ENCODE measurements at places on chromosomes 6 and 20.

DNA sequence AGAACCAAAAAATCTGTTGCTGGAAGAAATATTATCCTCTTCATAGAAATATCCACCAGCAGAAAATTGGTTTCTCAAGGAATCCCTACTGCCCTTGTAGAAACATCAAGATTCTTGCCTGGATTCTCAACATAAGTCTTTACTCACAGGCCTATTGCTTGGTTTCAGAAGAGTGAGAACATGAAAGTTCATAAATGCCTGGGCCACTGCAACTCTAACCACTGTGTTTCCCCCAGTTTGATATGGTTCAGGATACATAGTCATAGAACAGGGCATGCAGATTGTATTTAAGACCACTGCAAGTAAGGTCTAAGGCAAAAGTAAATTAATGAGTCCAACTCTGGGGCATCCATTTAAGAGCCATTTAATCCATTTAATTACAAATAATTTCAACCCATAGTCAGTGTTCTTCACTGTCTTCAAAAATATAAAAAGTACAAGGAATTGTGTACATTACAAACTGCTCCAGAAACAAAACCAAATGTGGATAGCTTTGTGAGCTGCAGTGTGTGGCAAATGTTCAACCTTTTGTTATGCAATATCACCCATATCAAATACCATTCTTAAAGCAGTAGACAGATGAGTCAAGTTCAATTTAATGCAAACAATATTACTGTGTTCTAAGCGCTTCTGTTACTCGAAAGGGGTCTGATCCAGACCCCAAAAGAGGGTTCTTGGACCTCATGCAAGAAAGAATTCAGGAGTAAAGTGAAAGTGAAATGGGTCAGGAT, 83.3 kb downstream of the OPRM1 start:
- no peak for DNase-seq

- DNase-seq, result no peak
These were observed 86.7 kb downstream of the TASP1 start for GRCh38 chr20:13552061-13552460.

GRCh38 chr6:167161851-167162467, 4.2 kb upstream of the GPR31 start:
- DNase-seq, result no peak

DNA sequence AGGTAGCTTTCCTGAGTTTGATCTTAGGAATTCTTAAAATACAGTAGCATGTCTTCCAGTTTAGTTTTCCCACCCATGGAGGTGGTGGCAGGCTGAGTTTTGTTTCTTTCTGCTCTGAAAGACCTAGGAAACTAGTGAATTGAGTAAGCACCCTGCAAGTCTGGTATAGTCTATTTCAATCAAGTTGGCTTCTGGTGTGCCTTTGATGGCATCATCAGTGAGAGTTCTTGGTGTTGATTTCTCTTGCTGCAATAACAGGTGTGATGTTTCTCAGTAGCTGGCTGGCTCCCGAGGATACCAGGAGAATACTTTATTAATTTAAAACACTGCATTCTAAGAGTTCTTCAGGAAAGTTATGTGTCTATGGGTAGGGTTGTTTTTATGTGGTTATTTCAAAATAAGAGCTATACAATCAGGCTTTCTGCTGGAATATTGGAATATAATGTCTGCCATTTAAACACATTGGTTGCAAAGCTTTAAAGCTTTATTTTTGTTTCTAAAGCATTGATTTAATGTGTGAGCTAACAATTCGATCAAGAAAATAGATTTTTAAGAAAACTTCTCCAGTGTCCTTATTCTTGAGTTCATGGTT, 19.0 kb downstream of the VAPB start:
- no peak for DNase-seq

DNA sequence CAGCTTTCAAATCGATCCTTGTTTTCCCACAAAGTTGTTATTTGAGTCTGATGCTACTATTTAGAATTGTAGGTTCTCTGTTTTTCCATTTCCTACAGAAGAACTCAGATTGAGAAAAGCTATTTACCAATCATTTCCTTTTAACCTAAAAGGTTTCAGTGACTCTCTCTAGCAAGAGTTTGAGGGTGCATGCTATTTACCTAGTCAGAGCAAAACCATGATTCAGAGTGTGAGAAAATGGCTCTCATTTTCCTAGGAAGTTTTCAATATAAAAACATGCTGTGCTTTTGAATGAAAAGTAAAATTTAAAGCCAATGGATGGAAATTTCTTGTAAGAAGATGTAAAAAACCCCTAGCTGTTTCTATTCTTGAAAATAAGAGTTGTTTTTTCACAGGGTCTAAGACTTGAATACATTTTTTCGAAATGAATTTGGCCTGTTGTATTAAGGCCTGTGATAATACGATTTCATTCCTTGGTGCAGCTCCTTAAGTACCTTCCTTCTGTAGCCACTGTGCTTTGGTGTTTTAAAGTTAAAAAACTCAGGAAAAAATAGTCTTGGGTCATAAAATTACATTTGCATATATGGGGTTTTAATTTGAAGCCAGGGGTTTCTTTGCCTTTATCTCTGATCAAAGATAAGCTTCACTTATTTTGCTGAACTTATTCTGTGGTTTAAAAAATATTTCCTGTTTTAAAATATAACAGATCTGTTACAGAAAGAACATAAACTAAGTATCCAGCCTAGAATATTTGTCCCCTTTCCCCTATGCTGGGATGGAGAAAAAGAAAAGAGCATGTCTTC, 18.0 kb upstream of the RSPH3 start:
- no peak for DNase-seq

DNA sequence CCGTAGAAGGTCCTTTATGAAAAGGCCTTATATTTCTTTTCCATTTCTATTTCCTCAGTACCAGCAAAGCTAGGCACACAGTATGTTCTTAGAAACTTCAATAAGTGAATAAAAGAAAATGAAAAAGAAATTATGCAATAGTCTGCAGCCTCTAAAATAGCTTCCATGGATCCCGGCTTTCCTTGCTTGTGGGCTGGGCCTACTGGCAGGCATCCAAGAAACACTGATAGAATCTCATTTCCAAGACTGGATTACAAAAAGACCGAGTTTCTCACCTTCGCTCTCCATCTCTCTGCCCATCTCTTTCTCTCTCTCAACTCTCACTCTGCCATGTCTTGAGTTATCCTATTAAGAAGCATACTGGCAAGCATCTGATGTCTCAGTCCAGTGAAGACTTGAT, 187.5 kb upstream of the FKBP1C start:
- DNase-seq, result no peak

- DNase-seq, result no peak
These were observed 397.4 kb downstream of the C6orf118 start for GRCh38 chr6:164911873-164912580.

DNA sequence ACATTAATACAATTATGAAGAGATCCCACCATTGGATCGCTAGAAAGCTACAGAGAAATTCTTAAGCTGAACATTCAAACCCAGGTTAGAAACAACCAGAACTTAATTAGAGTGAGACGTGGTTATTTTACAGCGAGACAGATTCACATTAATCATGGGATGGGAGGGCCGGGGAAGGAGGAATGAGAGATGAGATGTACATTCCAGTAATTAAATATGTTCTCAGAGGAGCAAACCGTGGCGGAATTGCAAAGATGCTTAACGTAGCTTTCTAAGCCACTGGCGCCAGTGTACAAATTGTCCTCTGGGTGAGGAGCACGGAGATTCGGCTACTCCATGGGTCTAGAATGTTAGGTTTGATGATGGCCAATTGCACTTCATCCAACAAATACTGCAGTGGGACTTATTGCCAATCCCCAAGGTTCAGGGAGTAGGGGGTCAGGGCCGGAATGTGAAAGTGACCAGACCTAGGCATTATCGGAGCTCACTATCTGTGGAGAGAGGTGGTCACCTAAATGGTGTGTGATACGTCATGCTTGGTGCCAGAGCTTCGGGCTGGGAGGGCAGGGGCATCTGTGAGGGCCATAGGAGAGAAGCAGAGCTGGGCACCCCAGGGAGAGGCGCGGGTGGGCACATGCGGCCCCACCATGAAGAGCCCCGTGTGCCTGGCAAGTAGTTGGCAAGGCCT, 114.7 kb downstream of the EDN3 start:
- DNase-seq, result no peak

- DNase-seq, result no peak
These were observed 36.0 kb upstream of the SCRT2 start for GRCh38 chr20:711576-711975.

- DNase-seq, result no peak
These were observed 54.6 kb downstream of the PHF3 start for GRCh38 chr6:63690221-63690620.

GRCh38 chr6:159110013-159110412, 59.2 kb upstream of the FNDC1 start:
- peak; percentile 43 for DNase-seq

DNA sequence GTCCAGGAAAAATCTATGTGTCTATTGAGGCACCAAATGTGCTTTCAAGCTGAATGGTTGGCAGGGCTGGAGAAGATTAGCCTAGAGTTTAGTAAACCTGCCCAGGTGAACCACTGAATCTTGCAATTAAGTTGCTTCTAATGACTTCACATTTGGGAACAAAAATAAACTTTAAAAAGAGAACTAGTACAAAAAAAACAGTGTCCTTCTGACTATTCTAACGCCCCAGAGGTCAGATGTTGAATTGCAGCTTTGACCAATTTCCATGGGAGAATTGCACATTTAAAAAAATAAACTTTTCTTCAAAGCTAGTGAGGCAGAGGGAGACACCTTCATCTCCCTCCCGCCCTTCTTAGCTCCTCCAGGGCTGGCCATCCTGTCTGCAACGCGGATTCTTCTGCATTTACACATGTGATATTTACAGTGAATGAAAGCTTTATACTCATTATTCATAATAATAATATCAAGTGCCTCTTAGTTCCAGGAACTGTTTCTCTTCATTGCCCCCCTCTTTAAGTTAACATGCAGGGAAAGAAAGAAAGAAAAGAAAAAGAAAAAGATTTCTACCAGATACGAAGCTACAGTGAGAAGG, 270.2 kb downstream of the SMOC2 start:
- DNase-seq, result no peak

DNA sequence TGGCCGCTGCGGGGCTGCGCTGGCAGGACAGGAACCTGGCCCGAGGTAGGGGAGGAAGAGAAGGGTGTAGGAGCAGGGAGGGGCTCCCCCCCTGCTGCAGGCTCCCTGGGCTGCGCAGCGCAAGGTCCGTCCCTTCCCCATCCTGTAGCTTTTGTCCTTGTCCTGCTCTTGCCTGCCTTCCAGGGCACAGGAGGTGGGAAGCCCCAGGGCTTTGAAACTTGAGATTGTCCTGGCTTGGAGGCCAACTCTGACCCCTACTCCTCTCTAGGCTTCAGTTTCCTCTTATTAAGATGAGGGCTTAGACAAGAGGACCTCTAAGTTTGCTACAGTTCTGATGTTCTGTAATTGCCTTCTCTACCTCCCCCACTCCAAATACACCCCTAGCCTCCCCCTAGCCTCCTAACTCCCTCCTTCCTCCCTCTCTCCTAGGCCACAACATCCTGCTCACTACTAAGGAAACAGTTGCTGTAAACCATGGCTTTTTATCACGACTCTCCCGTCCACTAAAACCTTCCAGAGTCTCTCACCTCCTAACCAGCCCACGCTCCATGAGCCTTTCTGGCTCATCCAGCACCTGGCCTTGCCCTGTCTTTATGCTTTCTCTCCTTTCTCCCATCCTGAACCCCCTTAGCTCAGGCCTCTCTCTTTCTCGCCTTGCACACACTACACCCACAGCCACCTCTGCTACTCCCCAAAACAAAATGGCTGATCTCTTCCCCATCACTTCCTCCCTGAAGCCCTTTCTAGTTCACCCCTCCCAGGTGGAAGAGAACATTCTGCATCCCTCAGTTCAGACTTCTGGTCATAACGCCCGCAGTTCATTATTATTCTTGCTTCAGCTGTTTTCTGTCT, 10.2 kb downstream of the UNC5CL start:
- no peak for DNase-seq

GRCh38 chr6:39296745-39297640, 17.2 kb downstream of the KCNK17 start:
- no peak for DNase-seq

Data from HFF-Myc (cell line).